Right hindlimb (tissue), 1 donor: ENCODE measurements at places on chromosomes 2 and 18.

DNA sequence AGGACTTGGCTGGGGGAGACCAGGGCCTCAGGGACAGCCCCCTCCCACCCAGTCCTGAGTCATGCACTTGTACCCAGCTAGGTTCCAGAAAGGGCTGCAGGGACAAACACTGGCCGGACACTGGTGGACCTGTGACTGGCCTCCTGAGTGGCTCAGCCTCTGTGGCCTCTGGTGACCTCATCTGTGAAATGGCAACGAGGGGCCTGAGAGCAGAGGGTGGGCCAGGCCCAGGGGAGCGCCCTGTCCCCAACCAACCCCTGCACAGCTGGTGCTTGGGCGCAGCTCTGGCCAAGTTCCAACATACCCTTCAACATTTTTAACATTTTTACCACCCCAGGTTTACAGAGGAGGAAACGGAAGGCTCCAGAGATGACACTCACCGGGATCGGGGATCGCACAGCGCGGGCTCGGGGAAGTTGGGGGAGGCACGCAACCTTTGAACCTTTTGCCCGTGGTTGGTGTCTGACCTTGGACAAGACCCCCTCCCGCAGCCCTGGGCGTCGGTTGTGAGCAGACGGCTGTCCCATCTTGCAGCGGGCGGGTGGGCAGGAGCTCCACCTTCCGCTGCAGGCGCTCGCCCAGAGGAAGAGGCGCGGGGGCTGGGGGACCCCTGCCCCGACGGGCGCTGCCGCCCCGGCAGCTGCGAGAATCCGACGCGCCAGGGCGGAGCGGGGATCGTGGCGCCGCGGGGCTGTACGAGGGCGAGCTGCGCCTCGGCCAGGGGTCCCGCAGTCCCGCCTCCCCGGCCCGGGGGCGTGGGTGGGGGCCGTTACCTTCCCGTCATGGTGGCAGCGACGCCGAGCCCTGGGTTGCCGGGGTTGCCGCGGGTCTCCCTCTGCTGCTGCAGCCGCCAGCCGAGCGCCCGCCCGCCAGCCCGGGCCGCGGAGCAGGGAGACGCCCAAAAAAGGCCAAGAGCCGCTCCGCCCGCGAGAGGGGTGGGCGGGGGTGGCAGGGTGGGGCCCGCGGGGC lies 805 bp downstream of the LIMS2 start:
- DNase-seq = peak; percentile 39

- DNase-seq = no peak
Observed at GRCh38 chr2:28638102-28638501, 113.5 kb upstream of the PPP1CB start.

- DNase-seq = no peak
Observed at GRCh38 chr2:119795309-119796303, 35.9 kb downstream of the PTPN4 start.

GRCh38 chr2:70561893-70562292 lies 8.3 kb upstream of the TGFA start:
- DNase-seq = no peak

DNA sequence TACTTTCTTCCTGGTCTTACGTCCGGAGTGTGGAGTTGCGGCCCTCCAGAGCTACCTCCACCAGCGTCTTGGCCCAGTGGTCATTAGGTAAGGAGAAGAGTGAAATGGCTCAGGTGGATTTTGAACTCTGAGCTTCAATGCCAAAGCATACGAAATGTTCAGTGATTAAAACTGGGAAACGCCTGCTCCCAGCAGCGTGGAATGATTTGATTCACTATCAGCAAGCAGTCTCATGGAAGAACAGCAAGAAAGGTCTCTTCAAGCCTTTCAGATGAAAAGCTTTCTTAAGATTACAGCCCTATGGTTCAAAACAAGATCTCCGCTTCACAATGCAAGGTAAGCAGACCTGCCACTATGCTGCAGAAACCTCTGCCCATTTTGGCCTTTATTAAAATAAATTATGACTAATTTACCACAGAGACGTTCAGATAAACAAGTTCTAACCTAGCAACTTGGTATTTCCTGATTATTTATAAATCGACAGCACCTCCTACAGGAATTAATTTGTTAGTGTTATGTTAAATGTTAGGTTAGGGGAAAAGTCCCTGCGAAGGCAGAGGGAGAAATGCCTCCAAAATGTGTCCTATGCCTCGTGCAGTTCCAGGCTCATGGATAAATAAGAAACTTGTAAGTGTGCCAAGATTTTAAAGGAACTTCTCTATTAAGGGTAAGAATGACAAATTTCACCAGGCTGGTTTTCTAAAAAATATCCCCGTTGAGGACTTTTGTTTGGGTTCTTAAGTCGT lies 10.1 kb downstream of the SP9 start:
- no peak for DNase-seq

GRCh38 chr2:25230198-25230947 lies 62.0 kb upstream of the POMC start:
- peak; percentile 49 for DNase-seq

- no peak for DNase-seq
Observed at GRCh38 chr18:25979369-25980040, 110.9 kb downstream of the SS18 start.

DNA sequence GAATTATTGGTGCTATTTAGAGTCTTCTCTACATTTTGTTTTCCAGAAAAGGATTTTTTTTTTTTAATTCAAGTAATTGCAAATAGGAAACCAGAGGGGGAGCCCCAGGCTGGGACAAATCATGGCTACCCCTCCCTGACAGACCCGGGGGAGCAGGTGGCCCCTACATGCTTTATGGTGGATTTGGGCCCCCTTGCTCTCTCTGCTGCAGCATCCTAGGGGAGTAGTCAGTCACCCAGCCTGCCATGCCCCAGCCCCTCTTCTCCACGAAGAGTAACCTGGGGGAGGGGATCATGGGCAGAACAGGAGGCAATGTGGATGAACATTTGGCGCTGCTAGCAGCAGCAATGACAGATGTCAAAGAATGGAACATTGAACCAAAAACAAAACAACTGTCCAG lies 4.6 kb downstream of the C2orf81 start:
- DNase-seq = no peak

DNA sequence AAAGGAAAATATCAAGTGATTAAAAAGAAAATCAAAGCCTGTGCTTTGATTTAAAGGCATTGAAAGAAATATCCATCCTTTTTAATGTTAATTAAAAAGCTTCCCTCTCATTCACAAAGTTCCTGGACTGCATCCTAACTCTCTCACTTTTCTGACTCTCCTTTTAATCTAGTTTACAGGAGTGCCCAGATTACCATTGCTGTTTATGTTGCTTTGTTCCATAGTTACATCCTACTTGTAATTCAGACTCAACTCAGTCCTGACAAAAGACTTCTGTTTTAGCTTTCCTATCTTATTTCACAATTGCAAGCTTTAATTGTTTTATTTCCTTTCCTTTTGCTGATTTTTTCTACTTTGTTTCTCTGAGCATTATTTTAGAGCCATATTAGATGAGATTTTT lies 160.7 kb upstream of the DTNA start:
- no peak for DNase-seq

- no peak for DNase-seq
Observed at GRCh38 chr2:8388781-8389180, 293.1 kb upstream of the ID2 start.

GRCh38 chr2:197883354-197884032 lies 79.1 kb downstream of the PLCL1 start:
- no peak for DNase-seq

- DNase-seq = no peak
Observed at GRCh38 chr18:12296457-12296856, 11.6 kb upstream of the TUBB6 start.

GRCh38 chr2:2646433-2647051 lies 315.5 kb upstream of the MYT1L start:
- DNase-seq = no peak

DNA sequence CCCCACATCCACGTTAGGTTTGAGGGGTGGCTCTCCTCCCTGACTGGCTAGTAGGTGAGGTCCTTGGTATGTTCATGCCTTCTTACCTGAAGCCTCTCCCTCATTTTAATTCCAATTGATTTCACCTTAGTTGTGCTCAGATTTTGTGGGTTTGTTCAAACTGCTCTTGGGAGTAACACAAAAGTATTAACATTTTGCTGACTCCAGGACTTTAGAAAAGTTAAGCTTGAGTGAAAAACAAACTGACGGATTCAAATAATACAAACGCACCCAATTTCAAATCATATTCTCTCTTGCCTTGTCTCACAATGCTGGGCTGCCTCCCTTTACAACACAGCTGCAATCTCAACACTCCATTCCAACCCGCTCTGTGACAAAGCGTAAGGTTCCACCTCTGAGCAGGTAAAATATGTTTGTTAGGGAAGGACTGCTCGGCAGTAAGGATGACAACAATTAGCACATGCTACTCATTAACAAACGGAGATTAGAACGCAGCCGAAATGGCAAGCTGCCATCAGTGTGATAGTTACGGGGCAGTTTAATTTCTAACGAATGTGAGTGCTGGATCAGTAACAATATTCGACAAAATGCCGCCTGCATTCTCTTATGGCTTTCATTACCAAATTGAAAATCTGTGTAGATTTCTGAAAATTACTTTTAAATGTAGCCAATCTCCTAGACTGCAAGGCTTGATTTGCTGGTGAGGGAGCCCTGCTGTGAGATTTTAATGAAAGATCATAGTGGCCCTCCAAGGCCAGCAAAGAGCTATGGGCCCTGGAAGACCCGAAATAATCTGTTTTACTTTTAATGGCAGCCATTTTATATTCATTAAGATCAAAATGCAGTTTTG lies 730.6 kb upstream of the FANCL start:
- no peak for DNase-seq
